Suprapubic skin (tissue), 4 donors: ENCODE measurements at places on chromosomes 12 and 14.

DNA sequence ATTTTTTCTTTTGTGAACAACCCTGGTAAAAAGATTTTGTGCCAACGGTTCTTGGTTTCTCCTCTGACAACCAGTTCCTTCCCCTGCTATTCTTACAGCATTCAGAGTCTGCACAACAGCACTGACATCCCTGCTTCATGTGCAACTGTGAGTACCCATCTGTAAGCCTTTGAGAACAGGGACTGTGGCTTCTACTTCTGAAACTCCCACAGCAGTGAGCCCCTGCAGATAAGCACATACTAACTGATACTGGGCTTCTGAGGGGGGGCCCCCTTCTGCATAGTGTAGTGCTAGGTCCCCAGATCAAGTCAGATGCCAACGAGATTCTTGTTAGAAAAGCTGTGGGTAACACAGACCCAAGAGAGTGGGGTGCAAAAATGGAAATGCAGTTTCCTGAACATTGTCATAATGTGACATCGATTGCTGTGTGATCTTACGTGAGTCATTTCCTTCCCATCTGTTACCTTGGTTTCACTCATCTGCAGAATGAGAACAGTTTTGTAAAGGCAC, 11.1 kb upstream of the NINJ2 start:
- DNase-seq, result no peak

DNA sequence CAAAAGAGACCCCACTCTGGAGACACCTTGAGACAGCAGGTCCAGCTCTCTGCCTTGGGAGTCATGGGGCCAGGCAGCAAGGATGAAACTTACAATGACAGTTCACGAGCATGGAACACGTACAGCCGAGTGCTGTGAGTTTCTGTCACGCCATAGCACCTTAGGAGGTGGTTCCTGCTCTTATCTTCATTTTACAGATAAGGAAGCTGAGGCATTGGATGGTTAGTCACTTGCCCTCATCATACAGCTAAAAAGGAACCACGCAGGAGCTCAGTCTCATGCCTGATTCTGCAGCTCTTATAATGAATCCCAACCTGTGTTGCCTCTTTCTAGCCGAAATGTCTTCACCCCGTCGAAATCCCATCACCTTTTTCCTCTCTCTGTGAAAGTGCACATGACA, 39.9 kb downstream of the C14orf132 start:
- no peak for DNase-seq

- DNase-seq, result no peak
Observed at GRCh38 chr12:117738233-117738632, 230.6 kb downstream of the KSR2 start.

- DNase-seq, result peak; percentile 72
Observed at GRCh38 chr14:95683793-95684192, 2.4 kb upstream of the TCL1B start.

DNA sequence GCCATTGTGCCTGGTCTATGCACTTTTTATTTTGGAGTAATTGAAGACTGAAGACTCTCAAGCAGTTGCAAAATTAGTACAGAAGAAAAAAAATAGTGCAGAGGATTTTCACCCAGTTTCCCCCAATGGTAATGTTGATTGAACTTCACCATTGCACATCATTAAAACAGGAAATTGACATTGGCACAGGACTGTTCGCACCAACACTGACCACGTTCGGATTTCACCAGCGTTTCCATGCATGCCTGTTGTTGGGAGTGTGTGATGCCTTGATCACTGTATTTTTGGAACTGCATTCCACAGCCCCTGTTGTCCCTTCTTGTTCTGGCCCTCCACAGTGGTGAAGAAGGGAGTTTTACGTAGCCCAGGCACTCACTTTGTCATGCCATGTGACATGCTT, 67.1 kb downstream of the FOXN4 start:
- no peak for DNase-seq
